ENCODE measurements at places on chromosomes 2 and 18. TPM values are rescaled to one million over a fixed set of nuclear protein-coding genes. Genes with fewer than 3 reads are reported as not detected.

DNA sequence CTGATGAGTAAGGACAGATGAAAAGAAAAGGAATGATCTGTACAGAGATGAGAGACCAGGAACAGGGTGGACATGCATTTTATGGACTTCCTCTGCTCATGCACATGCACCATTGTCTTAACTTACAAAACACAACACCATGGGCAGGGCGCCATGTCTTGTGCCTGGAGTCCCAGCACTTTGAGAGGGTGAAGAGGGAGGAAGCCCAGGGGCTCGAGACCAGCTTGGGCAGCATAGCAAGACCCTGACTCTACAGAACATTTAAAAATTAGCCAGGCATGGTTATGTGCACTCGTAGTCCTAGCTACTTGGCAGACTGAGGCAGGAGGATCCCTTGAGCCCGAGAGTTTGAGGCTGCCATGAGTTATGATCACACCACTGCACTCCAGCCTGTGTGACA is 86.9 kb downstream of the ZFP36L2 start:
- no peak for DNase-seq

- no peak for DNase-seq
Observed at GRCh38 chr2:198127627-198128026, 323.2 kb downstream of the PLCL1 start.

DNA sequence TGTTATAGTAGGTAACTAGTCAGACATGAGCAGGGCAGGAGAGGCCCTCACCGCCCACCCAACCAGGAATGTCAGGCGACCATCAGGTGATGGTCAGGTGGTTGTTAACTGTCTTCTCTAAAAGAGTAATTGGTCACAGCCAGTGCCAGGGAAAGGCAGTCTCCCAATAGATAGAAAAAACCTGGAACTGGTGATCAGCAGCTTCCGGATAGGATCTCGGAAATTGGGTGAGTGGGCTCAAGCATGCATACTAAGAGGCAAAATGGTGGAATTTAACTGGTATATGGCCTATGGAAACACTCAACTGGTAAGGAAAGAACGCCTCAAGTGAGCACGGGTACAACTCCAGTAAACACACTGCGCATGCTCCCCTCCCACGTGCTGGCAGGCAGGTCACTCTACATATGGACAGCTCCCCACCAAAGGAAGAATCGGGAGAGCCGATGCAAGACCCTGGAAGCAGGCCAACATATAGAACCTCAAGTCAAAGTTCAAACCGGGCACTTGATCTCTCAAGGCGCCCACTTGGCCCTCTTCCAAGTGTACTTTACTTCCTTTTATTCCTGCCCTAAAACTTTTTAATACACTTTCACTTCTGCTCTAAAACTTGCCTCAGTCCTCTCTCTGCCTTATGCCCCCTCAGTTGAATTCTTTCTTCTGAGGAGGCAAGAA is 43.5 kb upstream of the TMEM131 start:
- peak; percentile 41 for DNase-seq

GRCh38 chr2:113225263-113226259 is 51.8 kb downstream of the PSD4 start:
- DNase-seq: no peak

- peak; percentile 69 for DNase-seq
Observed at GRCh38 chr18:58557008-58557435, 71.9 kb downstream of the ALPK2 start.

The ARHGAP28 gene
- 1.1 TPM for total RNA-seq

The INO80B gene
- total RNA-seq: 19.6 TPM

The UBE2F gene
- 65.1 TPM for total RNA-seq

The STON1 gene
- 8.1 TPM for total RNA-seq
